ENCODE measurements at places on chromosomes 11 and 22.

- H3K27me3 ChIP-seq = no peaks in the 10 kb centered on the region
- no peak overlapping the region for H3K27ac ChIP-seq
- peaks cover 3% of the 10 kb centered on the region for H3K36me3 ChIP-seq
- H3K4me1 ChIP-seq = no peaks in the 10 kb centered on the region
- no peak overlapping the region for H3K4me3 ChIP-seq
- no peak for DNase-seq
Measured at GRCh38 chr22:45793892-45794291, 122.3 kb downstream of the ATXN10 start.

DNA sequence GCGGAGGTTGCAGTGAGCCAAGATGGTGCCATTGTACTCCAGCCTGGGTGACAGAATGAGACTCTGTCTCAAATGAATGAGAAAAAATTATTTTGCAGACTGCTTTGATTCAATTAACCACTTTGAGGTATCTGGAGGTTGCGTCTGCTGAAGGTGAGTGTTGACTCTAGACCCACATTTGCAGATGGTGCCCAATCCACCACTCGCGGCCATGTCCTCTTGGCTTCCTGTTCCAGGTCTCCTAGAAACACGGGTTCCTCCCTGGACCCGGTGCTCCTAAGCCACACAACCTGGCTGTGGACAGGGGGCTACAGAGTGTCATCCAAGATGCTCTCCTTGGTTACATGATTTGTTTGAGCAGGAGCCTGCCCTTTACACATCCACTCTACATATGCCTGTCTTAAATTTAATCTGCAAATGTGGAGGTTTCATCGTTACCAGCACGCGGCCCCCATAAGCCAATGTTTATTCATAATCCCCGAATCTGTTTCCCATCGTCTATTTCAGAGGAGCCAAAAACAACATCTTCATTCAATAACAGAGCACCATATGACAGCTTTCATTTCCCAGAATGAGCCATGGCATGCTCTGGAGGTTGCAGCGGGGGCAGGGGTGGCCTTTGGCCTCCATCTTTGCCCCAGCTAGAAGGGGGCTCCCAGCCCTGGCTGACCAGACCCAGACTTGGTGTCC is 377.2 kb downstream of the CTTN start:
- H3K4me1 ChIP-seq = no peaks in the 10 kb centered on the region
- H3K36me3 ChIP-seq = no peaks in the 10 kb centered on the region
- no peak for DNase-seq
- no peak overlapping the region for H3K4me3 ChIP-seq
- no peak overlapping the region for H3K27ac ChIP-seq

DNA sequence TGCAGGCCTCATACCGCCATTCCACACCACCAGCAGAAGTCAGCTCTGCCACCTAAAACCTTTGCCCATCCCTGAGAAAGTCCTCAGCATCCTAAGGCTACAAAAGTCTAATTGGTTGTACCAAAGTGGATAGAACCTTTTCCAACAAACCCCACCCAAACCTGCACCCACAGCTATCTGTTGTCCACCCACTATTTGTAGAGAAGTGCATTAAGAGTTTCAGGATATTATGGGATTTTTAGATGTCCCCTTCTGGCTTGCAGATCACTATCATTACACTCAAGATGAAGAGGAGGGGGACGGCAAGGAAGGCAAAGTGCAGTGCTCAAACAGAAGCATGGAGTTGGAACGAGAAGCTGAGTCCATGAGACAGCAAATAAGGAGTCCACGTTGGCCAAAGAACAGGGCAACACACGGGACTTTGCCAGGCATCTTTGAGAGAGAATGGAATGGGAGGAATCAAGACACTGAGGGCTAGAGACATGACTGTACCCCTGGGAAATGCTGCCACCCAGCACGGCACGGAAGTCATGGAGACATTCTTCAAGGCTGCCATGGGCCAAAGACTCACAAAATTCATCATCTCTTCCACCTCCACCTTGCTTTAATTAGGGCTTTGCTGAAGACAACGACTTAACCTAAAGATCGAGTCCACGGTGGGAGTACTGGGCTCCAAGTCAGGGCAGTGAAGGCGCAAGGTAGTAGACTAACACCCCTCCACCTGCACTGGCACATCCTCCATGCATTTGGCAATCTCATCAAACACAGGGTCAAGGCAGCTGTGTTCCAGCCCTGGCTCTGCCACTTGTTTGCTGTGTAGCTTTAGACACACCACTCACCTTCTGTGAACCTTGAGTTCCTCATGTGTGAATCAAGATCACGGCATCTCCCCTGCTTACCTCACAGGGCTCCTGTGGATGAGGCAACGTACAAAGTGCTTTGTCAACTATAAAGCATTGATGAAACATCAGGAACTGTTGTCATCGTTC is 112.9 kb upstream of the TMEM45B start:
- no peaks in the 10 kb centered on the region for H3K27me3 ChIP-seq
- H3K4me3 ChIP-seq = no peak overlapping the region
- no peaks in the 10 kb centered on the region for H3K4me1 ChIP-seq
- DNase-seq = no peak
- H3K36me3 ChIP-seq = no peaks in the 10 kb centered on the region

DNA sequence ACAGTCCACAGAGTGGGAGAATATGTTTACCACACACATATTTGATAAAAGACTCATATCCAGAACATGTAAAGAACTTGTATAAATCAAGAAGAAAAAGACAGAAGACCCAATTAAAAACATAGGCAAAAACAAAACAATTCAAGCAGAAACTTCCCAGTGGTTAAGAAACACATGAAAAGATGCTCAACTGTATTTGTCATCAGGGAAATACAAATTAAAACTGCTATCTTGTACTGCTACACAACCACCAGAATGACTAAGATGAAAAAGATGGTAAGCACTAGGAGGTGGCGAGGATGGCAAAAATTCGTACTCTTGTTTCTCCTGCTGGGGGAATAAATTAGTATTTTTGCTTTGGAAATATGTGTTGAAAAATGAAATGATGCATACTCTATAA is 192.3 kb upstream of the C11orf87 start:
- no peak overlapping the region for H3K4me3 ChIP-seq
- H3K27ac ChIP-seq = no peak overlapping the region
- DNase-seq = no peak

- H3K27me3 ChIP-seq = no peaks in the 10 kb centered on the region
- no peak overlapping the region for H3K4me3 ChIP-seq
- H3K36me3 ChIP-seq = no peaks in the 10 kb centered on the region
- no peaks in the 10 kb centered on the region for H3K4me1 ChIP-seq
- DNase-seq = no peak
Measured at GRCh38 chr11:13238879-13239514, 38.6 kb upstream of the BMAL1 start.

- no peak overlapping the region for H3K27ac ChIP-seq
- no peak for DNase-seq
- H3K4me3 ChIP-seq = no peak overlapping the region
- no peaks in the 10 kb centered on the region for H3K36me3 ChIP-seq
Measured at GRCh38 chr11:79276736-79277325, 164.0 kb downstream of the TENM4 start.

GRCh38 chr22:34114406-34114805 is 194.1 kb upstream of the LARGE1 start:
- H3K27me3 ChIP-seq = no peaks in the 10 kb centered on the region
- no peak overlapping the region for H3K27ac ChIP-seq
- no peak overlapping the region for H3K4me3 ChIP-seq
- no peaks in the 10 kb centered on the region for H3K4me1 ChIP-seq
- DNase-seq = no peak

DNA sequence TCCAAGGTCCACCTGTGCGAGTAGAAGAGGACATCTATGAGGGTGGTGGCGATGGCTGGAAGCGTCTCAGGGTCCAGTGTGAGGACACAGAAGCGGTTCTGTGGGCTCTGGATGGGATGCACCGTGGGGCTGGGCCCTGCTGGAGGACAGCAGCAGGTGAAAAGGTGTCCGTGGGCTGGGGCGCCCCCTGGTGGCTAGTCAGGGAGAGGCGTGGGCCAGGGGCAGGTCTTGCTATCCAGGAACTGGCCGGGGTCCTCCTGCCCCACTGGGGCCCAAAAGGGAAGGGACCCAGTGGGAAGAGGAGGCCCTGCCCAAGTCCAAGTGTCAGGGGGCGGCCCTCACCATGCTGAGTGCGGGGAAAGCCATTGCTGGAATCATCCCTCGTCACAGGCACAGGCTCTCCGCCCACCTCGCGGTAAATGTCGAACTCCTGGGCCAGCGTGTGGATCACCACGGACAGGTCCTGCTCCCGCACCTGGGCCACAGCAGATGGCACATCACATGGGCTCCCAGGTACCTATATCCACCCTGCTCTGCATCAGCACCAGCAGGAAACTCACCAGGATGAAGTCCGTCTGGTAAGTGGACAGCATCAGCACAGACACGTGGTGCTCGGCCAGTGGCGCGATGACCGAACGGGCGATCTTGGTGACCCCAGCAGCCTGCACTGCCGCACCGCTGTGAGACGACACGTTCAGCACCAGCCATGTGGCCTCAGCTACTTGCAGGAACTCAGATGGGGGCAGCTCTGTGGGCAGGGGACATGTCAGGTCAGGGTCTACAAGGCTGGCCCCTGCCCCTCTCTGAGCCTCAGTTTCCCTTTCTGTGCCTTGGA is 2.3 kb downstream of the CASTOR1 start:
- H3K4me3 ChIP-seq = no peak overlapping the region
- no peaks in the 10 kb centered on the region for H3K27me3 ChIP-seq
- H3K4me1 ChIP-seq = peaks cover 25% of the 10 kb centered on the region
- no peak for DNase-seq
- no peak overlapping the region for H3K27ac ChIP-seq

DNA sequence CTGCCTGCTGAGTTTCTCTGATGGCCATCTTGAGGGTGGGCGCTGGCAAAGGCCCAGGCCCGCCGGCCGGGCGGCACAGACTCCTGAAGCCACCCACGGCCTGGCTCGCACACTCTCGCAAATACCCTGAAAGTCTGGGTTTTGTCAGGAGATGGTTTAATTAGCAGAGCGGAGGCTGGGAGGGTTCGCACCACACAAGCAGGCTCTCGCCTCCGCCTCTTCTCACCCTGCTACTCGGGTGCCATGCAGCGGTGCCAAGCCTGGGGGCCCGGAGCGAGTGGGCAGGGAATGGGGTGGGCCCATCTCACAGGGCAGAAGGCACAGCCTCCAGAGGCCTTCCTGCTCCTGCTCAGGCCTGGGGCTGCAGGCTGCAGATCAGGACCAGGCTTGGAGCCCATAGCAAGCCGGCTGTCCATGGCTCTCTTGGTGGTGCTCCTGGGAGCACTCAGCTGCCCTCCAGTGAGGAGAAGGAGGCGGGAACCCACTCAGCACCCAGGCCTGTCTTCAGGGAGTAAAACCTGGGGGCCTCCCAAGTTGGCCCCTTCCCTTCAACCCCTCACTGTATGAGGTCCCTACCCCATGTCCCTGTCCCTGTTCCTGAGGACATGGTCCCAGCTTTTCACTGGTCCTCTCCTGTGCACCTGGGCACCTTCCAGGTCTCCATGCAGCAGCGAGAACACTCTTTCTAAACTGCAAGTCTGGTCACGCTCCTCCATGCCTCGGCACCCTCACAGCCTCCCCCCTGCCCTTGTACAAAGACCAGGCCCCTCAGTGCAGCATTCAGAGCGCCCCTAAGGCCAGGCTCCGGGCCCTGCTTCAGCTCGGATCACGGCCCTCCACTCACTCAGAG is 62.0 kb downstream of the FLRT1 start:
- no peak for DNase-seq
- H3K27ac ChIP-seq = no peak overlapping the region
- H3K4me1 ChIP-seq = no peaks in the 10 kb centered on the region
- H3K4me3 ChIP-seq = no peak overlapping the region
- H3K27me3 ChIP-seq = no peaks in the 10 kb centered on the region

GRCh38 chr11:119515771-119516400 is 92.9 kb upstream of the THY1 start:
- H3K27me3 ChIP-seq = peaks cover 3% of the 10 kb centered on the region
- no peaks in the 10 kb centered on the region for H3K36me3 ChIP-seq
- H3K27ac ChIP-seq = no peak overlapping the region
- no peak overlapping the region for H3K4me3 ChIP-seq

DNA sequence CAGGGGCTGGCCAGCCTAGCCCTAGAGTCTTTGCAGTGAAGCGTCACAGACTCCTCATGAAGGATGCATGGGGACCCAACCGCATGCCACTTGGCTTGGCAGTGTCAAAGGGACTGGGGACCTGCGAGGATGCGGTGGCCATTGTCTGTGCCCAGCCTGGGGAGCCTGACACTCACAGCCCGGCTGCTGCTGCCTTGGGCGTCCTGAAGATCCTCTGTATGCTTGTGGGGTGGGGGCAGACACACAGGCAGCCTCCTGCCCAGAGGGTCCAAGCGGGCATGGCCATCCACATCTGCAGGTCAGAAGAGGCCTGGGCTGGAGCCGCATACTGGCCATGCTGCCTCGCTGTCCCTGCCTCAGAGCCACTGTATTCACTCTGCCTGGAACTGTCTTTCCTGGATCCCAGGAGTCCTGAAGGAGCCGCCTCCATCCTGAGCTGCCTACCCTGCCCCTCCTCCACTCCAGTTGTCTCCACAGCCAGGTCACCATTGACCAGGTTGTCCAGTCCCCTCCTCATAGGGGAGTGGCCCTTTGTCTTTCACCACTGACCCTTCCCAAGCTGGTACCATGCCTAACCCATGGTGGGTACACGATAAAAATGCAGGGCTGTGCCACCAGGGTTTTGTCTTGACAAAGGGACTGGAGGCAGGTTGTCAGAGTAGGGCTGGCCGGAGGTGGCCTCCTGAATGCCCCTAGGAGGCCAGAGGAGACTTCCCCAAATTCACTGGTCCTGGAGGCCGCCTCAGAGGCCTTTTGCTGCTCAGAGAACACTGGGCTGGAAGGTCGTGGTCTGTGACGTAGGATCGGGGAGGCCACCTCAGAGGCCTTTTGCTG is 107.0 kb downstream of the KCNQ1OT1 start:
- no peaks in the 10 kb centered on the region for H3K4me1 ChIP-seq
- H3K36me3 ChIP-seq = no peaks in the 10 kb centered on the region
- H3K4me3 ChIP-seq = no peak overlapping the region
- no peaks in the 10 kb centered on the region for H3K27me3 ChIP-seq
- no peak overlapping the region for H3K27ac ChIP-seq

GRCh38 chr11:33775467-33775807 is 1.1 kb upstream of the FBXO3 start:
- H3K36me3 ChIP-seq = peaks cover 1% of the 10 kb centered on the region
- H3K4me3 ChIP-seq = peak overlapping the region; percentile 76
- no peaks in the 10 kb centered on the region for H3K27me3 ChIP-seq
- H3K27ac ChIP-seq = no peak overlapping the region
- H3K4me1 ChIP-seq = peaks cover 21% of the 10 kb centered on the region

DNA sequence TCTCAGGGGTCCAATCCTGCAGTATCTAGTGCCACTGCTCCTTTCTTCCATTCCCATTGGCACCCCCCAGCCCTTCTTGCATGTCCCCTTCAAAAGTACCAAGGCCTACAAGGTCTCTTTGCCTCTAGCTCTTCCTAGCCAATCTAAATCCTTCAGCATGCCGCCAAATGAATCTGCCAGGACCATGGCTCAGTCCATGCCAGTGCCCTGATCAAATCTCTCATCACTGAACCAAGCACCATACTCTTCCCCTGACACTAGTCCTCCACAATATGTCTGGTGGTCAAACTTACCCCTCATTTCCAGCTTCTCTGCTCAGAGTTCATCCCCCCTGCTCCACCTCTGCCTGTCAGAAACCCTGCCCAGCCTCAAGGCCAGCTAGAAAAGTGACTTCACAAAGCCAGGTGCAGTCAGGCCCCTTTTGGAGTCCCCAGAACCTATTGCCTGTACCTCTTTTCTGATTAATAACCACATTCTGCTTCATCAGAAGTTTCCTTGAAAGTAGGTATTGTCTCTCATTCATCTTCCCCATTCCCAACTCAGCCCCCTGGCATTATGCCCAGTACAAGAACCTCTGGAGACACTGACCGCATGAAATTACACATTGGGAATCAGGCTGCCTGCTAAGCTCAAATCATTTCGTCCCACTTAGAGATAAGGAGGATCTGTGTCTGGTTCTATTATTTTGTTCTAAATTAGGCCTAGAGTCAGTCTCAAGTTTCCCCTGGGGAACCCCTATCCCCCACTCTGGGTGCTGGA is 11.4 kb downstream of the FEN1 start:
- H3K27ac ChIP-seq = no peak overlapping the region
- DNase-seq = no peak

Data from GM12878 (cell line).